ENCODE measurements at places on chromosomes 5 and 9.

- no peak for DNase-seq
Observed at GRCh38 chr5:56815658-56816545, 553 bp downstream of the MAP3K1 start.

GRCh38 chr9:98980291-98980690, 36.6 kb downstream of the COL15A1 start:
- DNase-seq, result no peak

GRCh38 chr5:136799806-136800372, 434.5 kb upstream of the TRPC7 start:
- DNase-seq, result no peak

- no peak for DNase-seq
Observed at GRCh38 chr9:114909661-114910060, 20.7 kb downstream of the TNFSF8 start.

DNA sequence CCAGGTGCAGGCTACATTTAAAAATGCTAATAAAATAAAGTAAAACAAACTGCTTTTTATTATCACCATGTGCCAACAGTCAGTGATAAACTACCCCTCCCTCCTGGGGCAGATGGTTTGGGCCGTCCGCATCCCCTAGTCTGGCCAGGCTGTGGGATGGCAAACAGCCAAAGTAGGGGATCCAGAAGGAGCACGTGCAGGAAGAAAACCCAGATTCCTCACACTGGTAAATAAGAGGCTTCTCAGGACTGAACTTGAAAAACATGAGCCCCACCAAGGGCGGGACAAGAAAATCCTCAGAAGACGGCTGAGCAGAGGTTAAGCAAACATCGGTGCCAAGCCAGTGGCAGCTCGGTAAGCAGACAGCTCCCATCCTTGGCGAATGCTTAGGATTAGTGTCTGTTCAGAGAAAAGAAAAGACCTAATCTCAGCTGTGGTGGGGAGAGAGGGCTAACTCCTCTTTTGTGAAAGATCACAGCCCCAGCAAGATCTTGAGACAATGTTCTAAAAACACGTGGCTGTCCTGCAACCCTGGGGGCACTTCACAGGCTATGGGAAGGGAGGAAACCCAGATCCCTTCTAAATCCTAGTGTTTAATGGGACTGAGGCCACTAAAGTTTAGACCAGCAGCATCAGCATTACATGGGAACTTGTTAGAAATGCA, 46.5 kb upstream of the GDNF start:
- no peak for DNase-seq

- no peak for DNase-seq
Observed at GRCh38 chr5:18491349-18491748, 857.1 kb downstream of the TAF11L14 start.

GRCh38 chr5:56973473-56973872, 21.6 kb upstream of the MIER3 start:
- no peak for DNase-seq

GRCh38 chr5:82045554-82046275, 73.9 kb downstream of the ATG10 start:
- DNase-seq, result no peak

- DNase-seq, result no peak
Observed at GRCh38 chr9:115285836-115286235, 167.9 kb upstream of the TNC start.

GRCh38 chr9:13165236-13165945, 114.1 kb downstream of the MPDZ start:
- no peak for DNase-seq

DNA sequence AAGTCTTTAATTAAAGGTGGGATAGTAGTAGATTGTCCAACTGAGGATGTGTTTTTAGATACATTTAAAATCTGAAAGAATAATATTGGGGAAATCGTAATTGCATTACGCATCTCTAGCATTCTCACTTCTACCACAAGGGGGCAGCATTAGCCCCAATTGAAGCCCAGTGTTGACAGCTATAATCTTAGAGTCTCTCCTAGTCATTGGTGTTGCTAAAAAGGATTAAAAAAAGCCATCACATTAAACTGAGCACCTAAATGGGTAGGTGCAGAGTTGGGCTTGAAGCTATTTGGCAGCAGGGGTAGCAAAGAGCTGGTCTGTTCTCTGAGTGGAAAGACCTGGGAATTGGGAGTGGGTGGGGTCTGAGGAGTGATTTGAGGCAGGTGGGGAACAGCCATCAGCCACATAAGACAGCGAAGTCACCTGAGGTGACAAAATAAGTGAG, 177.2 kb downstream of the OSTF1 start:
- no peak for DNase-seq

- DNase-seq, result no peak
Observed at GRCh38 chr9:6922680-6923079, 164.9 kb downstream of the KDM4C start.

- no peak for DNase-seq
Observed at GRCh38 chr5:113433862-113434612, 752 bp downstream of the TSSK1B start.

- DNase-seq, result no peak
Observed at GRCh38 chr5:32098890-32099310, 75.2 kb downstream of the GOLPH3 start.

DNA sequence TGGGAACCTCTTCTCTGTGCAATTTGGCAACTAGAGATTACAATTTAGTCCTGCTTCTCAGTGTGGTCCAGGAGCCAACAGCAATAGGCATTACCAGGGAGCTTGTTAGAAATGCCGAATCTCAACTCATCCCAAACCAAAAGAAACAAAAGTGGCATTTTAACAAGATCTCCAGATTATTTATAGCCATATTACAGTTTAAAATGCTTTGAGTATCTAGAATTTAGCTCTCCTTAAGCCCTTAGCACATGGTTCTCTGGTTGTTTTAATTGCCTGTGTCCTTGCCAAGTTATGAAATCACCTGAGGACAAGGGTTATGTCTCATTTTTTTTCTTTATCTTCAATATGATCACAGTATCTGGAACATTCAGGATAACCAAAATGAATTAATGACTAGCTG, 51.6 kb upstream of the TAS2R1 start:
- DNase-seq, result no peak

DNA sequence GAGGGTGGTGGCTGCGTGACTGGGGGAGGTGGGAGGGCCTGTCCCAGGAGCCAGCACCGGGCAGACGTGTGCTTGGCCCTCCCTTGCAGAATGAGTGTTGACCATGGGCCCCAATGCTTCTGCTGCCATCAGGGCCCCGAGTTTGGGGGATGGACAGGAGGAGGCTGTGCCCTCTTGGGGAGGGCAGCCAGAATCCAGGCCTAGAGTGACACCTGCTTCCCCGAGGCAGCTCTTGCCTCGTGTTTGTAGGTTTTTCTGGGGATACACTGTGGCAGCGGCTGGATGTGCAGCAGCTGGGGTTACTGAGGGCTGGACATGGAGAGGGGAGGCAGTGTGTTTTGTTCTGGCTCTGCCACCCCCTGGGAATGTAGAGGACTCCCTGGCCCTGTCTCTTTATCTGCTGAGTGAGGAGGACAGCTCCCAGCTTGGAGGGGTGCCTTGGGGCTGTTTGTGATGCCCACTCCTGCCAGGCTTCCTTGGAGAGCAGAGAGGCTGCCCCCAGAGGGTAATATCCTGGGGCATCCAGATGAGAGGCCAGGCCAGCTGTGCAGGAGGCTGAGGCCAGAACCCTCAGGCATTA, 22.7 kb downstream of the WNK2 start:
- DNase-seq, result no peak

GRCh38 chr5:143491646-143492045, 88.2 kb upstream of the NR3C1 start:
- no peak for DNase-seq

DNA sequence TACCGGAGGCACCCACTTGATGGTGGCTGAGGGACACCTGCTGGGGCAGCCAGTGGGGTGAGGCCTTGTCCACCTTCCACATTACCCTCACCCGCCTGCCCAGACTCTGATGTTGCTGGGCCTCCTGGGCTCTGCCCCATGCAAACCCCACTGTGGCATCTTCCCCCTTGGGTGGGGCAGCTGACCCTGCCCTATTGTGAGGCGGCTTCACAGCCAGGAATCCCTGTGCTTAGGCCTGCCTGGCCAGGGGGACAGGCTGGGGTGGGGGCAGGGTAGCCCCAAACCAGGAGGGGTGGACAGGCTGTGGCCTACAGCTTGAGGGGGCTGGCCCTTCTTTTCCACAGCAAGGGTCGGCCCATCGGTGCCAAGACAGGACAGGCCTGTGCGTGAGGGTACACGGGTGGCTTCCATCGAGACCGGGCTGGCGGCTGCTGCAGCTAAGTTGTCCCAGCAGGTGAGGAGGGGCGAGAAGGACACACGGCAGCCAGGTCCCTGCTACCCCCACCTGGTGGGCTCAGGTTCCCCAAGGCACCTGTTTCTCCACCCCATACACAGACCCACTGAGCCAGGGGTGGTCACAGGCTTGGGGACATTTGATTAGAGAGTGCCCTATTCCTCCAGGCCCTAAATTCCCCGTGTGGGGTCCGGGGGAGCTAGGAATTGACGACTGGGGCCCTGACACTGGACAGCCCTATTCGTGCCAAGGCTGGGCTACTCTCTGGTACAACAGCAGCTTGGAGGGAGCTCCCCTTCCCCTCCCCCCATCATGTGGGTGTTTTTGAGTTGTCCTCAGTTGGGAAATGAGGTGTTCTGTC, 99.2 kb downstream of the PHF2 start:
- DNase-seq, result no peak

GRCh38 chr5:159638954-159639559, 277.2 kb upstream of the ADRA1B start:
- no peak for DNase-seq

- DNase-seq, result no peak
Observed at GRCh38 chr5:60161340-60161934, 267.9 kb upstream of the PDE4D start.

DNA sequence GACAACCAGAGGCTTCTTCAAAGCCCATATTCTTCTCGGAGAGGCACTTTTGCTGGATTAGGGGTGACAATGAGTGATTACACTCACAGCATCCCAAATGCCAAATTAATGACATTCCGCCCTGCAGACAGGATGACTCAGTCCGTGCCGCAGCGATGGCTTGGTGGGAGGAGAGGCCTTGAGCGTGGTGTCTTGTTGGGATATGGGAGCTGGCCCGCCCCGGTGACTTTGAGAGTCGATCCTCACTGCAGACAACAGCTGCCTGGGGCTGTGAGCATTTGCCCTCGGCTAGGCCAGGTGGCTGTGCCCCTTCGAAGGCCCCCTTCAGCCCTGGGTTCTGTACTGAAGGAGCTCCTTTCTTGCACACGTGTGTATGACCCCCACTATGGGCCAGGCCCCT, 29.8 kb downstream of the OLFM1 start:
- no peak for DNase-seq

DNA sequence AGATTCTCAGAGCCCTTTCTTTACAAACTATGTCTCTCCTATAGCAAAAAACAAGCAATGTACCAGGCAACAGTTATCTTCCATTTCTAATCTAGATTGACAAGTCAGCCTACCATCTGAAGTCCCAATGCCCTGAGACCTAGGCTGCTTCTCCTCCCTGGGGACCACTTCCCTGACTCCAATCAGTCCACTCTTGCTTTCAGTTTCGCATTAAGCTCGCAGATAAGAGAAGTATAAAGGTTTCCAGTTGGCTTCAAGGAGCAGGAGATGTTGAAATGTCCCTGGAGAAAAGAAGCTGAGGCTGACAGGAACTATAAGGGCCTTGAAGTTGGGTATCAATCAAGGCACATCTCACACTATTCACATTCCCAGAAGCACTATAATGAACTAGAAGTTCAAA, 32.3 kb downstream of the ERP44 start:
- no peak for DNase-seq

DNA sequence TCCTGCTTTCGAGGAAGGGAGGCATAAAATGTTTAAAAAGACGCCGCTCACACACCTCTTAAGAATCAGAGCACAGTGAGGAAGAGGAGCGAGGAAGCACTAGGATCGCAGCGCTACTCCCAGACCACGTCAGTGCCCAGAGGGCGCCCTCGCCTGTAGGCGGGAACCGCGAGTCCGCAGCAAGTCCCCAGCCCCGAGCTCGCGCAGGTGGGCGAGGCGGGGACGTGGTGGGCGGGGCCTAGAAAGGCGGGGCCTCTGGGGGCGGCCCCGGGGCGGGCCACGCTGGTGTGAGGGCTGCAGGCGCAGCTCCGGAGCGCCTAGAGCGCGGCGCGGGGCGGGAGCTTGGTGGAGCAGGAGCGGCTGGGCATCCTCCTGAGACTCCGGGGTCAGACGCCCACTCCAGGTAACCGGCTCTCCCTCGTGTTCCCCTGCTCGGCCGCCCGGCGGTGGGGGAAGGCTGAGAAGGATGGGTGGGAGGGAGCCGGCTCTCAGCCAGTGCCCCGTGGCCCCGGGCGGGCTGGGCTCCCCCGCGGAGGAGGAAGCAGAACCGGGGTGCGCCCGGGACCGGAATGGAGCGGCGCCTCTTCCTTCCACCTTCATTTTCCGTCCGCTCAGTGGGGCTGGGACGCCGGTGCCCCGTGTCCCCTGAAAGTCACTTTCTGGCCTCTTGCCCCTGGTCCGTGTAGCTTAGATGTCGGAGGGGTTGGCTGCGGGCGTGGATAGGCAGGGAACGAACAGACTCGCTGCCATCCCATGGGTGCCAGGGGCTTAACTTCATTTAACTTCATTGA, at the start of gene GCNT1:
Gene GCNT1 (plus strand): TSS at position 280 of the 791 bp plus-strand sequence. CDS start 43,200 bp downstream, outside the sequence.
- DNase-seq, result peak; percentile 80

DNA sequence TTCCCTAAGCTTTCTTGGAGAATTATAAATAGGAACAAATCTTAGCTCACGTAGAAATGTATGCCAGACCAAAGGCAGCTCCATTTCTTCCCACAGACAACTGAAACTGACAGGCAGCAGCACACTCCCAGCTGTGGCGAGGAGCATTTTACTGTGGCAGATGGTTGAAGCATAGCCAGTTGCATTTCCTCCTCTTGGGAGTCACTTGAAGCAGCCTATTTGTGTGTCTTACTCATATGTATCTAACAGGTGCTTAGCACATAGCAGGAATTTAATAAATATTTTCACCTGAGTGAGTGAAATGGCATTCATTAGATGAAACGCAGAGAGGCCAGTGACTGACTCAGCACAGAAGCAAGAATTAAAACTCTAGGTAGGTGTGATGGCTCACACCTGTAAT, 12.3 kb upstream of the MTMR12 start:
- DNase-seq, result no peak

- DNase-seq, result no peak
Observed at GRCh38 chr9:87534957-87535356, 37.3 kb downstream of the DAPK1 start.

DNA sequence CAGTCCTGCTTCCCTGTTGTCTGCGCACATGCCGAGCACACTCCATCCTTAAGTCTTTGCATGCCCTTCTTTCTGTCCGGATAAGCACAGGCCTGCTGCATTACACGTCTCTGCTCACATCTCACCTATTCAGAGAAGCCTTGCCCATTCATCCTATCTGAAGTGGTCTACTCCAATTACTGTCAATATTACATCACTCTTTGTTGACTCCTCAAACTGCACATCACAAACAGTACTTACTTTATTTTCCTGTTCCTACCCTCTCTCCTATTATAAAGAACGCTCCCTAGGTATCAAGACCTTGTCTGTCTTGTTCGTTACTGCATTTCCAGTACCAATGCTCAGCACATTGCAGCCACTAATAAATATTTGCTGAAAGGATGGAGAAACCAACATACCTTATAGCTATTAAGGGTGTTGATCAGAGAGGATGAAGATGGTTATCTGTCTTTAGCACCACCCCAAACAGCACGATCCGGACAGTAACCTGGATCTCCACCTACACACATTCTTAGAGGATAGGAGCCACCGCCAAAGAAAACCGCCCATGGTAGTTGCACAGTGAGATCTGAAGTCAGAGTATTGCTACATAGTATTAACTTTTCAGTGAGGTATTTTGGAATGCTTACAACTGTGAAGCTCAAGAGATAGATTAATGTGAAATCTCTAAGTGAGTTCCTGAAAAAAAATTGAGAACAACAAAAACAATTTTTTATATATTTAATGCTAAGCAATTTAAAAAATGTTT, 1.6 kb upstream of the PRRC1 start:
- DNase-seq, result no peak

Measured in stimulated activated CD4-positive, alpha-beta T cell treated with anti-CD3 and anti-CD28 coated beads, Interleukin-15, amount 100 ng/mL, for 1 hour (primary cell).